NCI-H1048 (cell line): ENCODE measurements at places on chromosomes 11 and 22.

- no peak for DNase-seq
These were observed 213.7 kb downstream of the BARX2 start for GRCh38 chr11:129589190-129589860.

DNA sequence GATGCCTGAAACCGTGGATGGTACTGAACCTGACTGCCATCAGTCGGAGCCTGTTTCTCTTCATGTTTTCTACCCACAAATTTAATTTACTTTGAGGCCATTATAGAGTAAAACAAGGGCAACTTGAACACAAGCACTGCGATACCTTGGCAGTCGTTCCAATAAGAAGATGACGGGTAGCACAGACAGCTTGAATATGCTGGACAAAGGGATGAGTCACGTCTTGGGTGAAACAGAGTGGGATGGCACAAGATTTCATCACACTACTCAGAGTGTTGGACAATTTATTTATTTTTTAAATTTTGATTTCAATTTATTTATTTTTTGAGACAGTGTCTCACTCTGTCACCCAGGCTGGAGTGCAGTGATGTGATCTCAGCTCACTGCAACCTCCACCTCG is 5.7 kb downstream of the DIXDC1 start:
- DNase-seq = no peak

GRCh38 chr11:9796266-9796665 is 132.4 kb downstream of the SWAP70 start:
- DNase-seq = no peak

DNA sequence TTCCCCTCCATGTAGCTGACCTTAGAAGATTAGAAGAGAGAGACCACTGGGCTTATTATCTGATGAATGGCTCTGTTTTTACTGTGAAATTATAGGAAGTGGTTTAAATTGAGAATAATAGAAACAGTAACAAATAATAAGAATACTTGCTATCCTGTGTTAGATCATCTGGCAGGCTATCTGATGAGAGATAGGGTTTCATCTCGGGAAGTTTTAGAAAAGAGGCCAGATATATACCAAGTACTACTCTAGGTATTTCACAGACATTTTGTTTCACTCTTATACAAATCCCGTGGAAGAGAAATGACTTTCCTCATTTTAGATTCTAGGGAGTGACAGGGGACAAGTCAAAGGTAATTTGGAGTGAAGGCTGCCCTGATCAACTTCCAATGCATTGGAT is 198.4 kb downstream of the MAML2 start:
- DNase-seq = no peak

GRCh38 chr11:15873501-15873900 is 482.8 kb downstream of the SOX6 start:
- DNase-seq = no peak

GRCh38 chr11:88213406-88213805 is 38.2 kb upstream of the RAB38 start:
- DNase-seq = no peak

- DNase-seq = no peak
These were observed 127.4 kb upstream of the OPCML start for GRCh38 chr11:133659538-133660201.

GRCh38 chr11:102837156-102837555 is 6.3 kb downstream of the MMP3 start:
- no peak for DNase-seq

DNA sequence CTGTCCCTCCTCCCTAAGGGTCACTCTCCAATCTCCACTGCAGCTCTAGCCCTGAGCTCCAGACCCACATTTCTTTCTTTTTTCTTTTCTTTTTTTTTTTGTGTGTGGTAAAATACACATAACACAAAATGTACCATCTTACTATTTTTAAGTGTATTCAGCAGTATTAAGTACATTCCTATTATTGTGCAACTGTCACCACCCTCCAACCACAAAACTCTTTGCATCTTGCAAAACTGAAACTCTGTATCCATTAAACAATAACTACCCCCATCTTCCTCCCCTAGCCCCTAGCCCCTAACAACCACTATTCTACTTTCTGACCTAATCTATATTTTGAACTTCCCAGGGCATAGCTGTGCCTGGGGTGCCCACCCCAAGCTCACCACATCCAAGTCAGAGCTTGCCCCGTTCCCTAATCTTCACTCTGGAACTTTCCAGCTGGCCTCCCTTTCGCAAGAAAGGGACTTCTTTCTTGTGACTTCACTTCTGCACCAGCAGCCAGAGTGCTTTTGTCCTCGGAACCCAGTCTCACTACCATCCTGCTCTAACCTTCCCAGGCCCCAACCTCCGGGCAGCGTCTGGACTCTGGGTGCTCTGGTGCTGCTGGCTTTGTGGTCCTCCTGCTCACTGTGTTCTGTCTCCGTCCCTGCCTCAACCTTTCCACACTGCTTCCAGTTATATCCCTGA is 30.7 kb downstream of the PARVG start:
- DNase-seq = no peak

- no peak for DNase-seq
These were observed 9.2 kb upstream of the BIK start for GRCh38 chr22:43101306-43101705.

DNA sequence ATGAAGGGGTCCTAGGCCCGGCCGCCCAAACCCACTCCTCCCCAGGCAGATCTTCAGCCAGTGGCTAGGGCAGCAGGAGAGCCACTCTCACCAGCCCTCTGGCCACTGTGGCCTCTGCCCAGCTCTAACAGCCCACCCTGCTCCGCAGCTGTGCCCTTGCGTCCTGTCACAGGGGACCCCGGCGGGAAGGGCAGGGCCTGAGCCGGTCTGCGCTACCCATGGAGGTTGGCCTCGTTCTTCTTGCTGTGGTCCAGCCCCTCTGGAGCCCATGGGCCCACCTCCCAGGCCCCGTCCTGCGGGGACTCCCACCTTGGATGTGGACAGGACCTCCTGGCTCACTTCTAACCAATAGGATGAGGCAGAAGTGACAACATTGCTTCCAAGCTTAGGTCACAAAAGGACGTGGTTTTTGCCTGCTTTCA is 38.3 kb upstream of the TH start:
- no peak for DNase-seq

DNA sequence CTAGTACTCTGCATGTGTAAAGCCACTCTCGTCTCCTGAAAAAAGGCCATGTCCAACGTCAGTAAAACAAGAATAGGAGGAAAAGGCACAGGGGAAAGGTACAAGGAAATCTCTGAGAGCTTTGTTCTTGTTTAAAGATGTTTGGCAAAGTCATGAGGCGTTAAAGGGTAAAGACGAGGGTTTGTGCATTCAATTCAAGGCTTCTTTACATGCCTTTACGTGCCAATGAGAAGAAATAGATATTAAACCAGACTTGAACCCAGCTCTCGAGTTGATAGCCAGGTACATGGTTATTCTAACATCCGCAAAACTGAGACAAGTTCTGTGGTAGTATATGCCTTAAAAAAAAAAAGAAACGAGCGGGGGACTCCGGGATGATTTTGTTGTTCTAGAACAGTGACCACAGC is 704 bp upstream of the CFL1 start:
- DNase-seq = no peak

- no peak for DNase-seq
These were observed 476.9 kb downstream of the MIAT start for GRCh38 chr22:27134315-27134701.

DNA sequence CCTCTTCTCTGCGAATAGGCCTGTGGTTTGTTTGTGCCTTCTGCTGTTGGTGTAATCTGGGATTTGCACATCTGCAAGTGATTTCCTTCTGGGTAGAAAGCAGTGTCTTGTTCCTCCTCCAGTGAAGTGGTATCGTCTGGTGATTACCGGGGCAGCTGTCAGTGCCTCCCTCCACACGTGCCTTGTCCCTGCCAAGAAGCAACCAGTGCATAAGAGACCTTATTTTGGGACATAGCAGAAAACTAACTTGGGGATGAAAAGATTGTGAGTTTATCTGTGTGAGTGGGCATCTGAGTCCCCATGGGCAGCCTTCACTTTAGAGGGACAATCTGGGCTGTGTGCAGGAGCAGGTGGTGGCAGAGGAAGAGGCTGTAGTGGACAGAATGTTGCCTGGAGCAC is 71.5 kb upstream of the SORL1-AS1 start:
- DNase-seq = no peak

GRCh38 chr22:40491990-40492631 is 121.7 kb downstream of the SGSM3 start:
- DNase-seq = no peak

GRCh38 chr11:33636104-33636503 is 64.5 kb downstream of the C11orf91 start:
- DNase-seq = no peak

DNA sequence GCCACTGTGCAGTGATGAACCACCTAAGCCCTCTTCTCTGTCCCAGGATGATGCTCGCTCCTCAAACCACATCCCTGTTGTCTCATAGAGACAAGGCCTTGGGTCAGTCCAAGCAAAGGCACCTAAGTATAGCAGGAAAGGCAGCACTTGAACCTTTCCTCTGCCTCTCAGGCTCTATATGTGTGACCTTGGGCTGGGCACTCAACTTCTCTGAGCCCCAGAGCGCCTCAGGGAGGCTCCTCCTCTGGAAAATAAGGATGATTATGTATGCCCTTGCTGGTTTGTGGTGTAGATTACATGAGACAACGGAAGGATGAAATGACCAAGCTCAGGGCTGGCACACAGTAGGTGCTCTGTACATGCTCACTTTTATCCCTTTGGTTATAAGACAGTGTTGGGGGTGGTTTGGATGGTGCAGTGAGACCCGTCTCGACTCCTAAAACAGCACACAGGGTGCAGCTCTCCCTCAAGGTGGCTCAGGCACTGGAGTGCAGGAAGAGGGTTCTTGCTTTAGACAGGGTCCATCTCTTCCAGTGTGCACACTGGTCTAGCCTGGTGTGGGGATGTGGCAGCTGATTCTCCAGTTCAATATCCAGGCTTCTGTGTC is 40.2 kb upstream of the ACCSL start:
- DNase-seq = no peak

DNA sequence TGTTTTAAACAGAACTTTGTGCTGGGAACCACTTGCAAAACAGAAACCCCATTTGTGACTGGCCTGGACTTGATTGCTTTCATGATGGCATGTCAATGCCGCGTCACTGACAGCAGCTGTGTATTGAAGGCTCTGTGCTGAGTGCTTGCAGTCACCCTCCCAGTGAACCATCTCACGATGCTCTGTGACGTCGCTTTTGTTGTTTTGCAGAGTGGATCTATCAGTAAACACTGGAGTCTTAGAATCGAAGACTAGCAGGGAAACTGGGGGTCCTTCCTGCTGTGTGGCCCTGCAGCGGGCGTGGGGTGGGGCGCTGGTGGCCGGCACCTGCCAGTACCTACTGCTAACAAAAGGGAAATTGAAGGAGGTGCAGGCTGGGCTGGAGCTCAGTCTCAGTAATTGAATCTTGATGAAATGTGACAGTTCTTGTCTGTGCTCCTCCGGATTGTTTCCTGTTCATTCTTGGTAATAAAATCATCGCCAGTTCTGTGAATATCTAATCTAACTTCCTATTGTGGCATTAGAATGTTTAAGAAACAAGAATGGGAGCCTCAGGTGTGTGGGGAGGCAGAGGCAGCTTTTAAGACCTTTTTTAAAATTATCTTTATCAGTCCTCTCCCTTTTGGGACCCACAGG is 50.5 kb upstream of the PARVG start:
- no peak for DNase-seq

- peak; percentile 53 for DNase-seq
These were observed 679 bp upstream of the DPP3 start for GRCh38 chr11:66479394-66480116.

- no peak for DNase-seq
These were observed 48.8 kb upstream of the PICALM start for GRCh38 chr11:86117712-86118063.

DNA sequence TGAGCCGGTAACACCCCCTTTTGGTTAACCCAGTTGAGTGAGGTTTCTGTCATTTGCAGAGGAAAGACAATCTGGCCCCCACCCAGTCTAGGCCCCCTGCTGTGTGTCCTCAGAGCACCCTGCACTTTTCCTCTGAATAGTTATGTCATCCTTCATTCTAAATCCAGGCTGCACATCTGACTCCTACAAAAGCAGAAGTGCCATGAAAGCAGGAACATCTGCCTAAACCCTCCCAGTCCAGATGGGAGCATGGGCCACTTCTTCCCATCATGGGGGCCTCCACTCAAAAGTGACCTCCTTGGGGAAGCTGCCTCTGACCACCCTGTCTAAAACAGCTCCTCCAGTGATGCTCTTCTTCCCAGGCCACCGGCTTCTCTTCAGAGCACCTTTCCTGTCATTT is 53.7 kb upstream of the HMGXB4 start:
- DNase-seq = no peak

- no peak for DNase-seq
These were observed 37.3 kb upstream of the SLC22A12 start for GRCh38 chr11:64553554-64554201.

DNA sequence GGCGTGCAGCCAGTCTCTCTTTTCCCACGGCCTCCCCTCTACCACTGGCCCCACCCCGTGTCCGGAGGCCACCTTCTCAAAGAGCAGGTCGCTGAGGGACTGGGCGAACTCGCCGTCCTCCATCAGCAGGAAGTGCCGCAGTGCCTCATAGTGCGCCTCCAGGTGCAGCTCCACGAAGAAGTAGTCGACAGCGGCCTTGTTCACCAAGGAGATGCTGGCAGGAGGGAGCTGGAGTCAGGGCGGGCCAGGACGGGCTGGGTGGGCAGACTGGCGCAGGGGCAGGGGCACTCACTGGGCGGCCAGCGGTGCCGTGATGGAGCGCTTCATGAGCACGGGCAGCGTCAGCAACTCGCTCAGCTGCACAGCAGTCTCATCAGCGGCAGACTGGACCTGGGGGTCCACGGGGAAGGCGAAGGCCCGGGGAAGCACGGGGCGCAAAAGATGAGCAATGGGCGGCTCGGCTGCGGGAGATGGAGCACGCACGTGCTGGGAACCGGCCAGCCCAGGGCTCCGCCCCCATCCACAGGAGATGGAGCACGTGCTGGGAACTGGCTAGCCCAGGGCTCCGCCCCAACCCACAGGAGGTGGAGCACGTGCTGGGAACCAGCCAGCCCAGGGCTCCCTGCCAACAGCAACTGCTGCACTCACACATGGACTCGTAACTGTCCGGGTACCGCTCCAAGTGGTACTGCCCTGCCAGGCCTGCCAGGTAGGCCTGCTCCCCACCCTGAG is 18.4 kb downstream of the SELENOO start:
- peak; percentile 74 for DNase-seq

DNA sequence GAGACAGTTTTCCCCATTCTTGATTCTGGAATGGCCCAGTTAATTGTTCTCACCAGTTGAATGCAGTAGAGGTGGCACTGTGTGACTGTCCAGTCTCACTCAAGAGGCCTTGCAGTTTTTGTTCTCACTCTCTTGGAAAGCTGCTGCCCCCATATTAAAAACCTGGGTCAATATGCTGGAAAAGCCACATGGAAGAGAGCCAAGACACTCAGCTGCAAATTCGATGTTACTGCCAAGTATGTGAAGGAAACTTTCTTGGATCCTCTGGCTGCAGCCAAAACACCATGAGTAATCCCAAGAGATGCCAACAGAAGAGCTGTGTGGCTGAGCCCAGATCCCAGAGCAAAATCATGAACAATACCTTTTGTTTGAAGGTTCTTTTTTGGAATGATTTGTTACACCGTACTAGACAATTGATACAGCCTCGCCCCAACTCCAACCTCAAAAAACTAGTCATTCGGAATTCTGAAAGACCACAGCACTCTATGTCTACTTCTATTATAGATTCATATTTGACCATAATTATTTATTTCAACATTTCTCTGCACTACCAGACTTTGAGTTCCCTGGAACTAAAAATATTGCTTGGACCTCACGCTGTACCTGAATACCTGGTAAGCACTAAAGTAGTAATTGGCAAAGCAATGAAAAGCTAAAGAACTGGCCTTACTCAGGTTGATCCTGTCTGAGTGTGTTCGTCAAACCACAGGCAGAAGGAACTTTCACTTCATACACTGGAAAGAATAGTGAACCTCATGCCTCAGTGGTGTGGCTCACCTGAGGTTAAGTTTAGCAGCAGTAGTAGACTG is 378.8 kb downstream of the ETS1 start:
- DNase-seq = no peak
